Caki2 (cell line): ENCODE measurements at places on chromosomes 6 and 20.

DNA sequence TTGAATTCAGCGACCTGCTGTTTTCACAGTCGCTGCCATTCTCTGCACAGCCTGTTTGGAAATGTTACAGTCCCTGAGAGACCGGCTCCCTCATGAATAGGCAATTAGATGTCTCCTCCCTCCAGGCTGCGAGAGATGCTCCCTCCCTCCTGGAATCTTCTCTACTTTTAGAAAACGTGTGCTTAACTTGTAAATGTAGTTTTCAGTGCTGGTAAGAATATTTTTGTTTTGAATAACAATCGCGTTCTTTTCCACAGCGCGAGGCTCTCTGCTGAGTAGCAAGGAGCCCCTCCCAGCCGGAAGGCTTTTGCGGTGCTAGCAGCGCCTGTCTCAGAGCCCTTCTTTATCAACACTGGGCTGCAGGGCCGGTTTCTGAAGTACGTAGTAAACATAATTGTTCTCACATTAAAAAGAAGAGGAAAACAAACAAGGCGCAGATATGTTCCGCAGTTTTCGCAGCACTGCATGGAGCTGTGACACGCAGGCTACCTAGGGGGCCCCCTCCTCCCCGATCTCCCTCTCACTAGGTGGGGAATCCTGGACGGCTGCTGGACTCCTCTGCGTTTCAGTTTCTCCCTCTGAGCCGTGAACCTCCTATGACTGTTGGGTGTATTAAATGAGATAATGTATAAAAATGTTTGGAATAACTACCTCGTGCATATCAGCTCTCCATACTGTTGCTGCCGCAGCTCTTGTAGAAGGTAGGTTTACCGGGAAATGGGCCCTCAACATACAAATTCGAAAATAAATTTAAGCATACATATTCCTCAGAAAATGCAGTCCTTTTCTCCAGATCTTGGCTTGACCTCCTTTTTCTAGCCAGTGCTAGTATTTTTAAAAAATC, 79.0 kb upstream of the SPACA1 start:
- no peak for DNase-seq

GRCh38 chr6:3284436-3284876, 25.7 kb downstream of the PSMG4 start:
- no peak for DNase-seq

GRCh38 chr6:15274692-15275387, 29.0 kb downstream of the JARID2 start:
- no peak for DNase-seq

DNA sequence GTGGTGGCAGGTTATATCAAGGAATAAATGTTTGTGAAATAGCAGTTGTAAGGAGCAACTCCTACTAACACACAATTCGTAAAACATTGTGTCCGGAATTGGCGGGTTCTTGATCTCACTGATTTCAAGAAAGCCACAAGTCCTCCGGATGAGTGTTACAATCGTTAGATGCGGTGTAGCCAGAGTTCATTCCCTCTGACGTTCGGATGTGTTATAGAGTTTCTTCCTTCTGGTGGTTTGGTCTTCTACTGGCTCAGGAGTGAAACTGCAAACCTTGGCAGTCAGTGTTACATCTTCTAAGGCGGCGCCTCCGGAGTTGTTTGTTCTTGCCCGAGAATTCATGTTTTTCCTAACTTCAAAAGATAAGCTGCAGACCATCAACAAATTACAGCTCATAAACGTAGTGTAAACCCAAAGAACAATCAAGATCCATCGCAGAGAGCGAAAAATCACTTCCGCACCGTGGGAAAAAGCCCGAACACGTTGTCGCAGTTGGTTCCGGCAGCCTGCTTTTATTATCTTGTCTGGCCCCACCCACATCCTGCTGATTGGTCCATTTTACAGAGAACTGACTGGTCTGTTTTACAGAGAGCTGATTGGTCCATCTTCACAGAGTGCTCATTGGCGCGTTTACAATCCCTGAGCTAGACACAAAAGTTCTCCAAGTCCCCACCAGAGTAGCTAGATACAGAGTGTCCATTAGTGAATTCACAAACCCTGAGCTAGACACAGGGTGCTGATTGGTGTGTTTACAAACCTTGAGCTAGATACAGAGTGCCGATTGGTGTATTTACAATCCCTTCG, 58.2 kb downstream of the TRIM27 start:
- peak; percentile 97 for DNase-seq

DNA sequence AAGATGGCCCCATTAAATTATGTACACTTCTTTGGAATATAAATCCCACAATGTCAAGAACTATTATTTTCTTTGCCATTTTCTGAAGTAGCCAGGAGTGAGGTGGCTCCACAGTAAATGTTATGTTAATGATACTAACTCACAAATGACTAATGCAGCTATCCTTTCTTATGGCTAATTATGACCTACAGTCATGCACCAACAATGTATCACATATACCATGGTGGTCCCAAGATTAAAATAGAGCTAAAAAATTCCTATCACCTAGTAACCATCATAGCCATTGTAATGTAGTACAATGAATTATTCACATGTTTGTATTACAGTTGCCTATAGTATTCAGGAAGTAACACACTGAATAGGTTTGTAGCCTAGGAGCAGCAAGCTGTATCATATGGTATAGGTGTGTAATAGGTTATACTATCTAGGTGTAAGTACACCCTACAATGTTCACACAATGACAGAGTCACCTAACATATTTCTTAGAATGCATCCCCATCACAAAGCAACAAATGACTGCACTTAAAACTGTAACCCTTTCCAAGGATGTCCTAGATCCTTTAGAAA, 15.3 kb downstream of the ECHDC1 start:
- DNase-seq, result no peak

- DNase-seq, result no peak
Observed at GRCh38 chr20:35583636-35584560, 31.7 kb upstream of the SPAG4 start.

DNA sequence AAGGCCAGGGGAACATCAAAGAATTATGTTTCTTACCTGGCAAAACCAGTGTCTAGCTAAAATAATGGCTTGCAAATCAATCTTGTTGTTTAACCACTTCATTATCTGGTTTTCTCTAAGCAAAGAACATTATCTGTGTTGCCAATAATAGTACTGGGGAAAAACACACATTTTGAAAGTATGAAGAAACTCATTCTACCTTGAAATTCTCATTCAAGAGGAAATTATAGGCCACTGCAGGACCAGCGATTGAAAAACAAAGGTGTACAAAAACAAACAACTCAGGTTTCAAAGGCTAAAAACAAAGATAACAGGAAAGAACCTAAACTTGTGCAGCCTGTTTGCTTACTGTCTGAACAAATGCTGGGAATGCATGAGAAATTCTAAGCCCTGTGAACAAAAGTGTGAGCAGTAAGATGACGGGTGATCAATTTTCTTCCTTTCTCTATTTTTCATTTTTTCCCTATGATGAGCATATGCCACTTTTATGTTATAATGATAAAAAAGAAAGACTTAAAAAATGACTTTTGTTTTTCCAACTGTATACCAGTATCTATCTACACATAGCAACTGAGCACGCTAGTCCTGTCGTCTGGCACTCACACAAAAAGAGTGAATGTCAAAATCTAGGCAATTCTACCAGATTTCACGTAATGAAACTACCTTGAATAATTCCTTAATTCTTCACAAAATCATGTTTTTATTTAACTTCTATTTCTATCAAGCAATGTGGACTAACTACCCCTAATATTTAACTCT, 117.9 kb downstream of the SGK1 start:
- DNase-seq, result no peak
